ENCODE measurements at places on chromosomes 12 and 14.

GRCh38 chr14:77224212-77224611, 42.6 kb downstream of the TMEM63C start:
- DNase-seq: no peak

DNA sequence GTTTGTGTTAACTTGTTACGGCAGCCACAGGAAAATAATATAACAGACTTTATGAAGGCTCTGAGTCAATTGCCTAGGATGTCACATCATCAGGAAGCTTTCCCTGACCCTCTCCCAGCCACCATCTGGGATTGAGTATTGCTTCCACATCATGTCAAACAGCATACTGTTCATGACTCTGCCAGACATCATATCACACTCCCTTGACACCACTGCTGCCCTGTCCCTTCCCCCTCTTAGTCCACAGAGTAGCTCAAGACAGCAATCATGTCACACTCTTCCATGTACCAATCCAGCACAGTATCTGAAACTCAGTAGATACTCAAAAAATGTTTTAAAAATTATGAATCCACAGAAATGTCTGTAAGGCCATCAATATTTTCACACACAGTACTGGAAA, 168.0 kb downstream of the PIK3C2G start:
- DNase-seq: no peak

DNA sequence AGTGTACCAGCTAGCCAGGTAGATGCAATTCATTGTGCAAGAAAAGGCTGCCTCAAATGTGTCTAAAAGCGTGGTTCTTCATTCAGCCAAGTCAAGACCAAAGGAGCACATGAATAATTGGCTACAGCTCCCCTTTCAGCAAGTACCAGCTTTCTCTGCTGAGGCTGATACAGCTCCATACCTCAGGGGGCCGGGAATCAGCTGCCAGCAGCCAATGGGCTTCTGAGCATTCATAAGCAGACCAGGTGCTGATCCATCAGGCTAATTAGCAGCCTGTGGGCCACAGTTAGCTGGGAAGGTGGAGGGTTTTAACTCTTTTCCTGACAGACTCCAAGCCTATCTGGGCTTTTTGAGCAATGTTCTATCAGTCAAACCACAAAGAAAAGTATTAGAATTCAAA, 264.7 kb downstream of the APAF1 start:
- no peak for DNase-seq

- no peak for DNase-seq
These were observed 137.3 kb downstream of the MSRB3 start for GRCh38 chr12:65415826-65416225.

DNA sequence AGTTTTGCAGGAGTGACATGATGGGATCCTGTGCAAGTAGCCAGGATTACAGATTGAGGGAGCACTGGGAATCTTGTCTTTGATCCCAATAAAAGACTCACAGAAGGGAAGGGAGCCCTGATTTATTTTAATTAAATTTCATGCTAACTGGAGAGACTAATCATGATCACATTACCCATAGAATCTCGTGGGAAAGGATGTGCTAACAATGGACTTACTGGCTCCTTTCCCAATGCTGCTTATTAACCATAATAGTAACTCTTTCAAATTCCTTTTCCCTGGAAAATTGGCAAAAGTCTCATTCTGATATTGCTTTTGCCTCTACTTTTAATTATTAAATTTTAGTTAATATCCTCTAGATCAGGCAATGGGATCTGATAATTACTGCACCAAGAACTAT, 174.8 kb upstream of the AVPR1A start:
- no peak for DNase-seq

GRCh38 chr12:27824126-27824842, 44.2 kb upstream of the MANSC4 start:
- DNase-seq: no peak

GRCh38 chr14:74394549-74394948, 31.5 kb downstream of the SYNDIG1L start:
- no peak for DNase-seq

DNA sequence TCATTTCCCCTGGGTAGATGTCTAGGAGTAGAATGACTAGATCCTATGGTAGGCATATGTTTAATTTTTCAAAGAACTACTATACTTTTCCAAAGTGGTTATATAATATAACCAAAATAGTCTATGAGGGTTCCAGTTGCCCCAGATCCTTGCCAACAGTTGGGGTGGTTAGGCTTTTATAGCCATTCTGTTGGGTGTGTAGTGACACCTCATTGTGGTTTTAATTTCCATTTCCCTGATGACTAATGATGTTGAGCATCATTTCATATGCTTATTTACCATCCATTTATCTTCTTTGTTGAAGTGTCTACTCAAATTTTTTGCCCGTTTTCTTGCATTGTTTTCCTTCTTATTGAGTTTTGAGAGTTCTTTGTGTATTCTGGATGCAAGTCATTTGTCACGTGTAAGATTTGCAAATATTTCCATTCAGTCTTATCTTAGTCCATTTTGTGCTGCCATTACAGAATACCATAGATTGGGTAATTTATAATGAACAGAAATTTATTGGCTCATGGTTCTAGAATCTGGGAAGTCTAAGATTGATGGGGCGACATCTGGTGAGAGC, 4.7 kb downstream of the SYNE2 start:
- DNase-seq: no peak

- DNase-seq: no peak
These were observed 26.1 kb upstream of the BHLHE41 start for GRCh38 chr12:26150736-26151450.

Measured in right forelimb (tissue), 1 donor.